NCI-H526 treated with DMSO at 0.1 percent for 48 hours (cell line): ENCODE measurements at places on chromosomes 11 and 22.

- no peak for DNase-seq
These were observed 6.7 kb downstream of the CARD18 start for GRCh38 chr11:105132716-105133511.

DNA sequence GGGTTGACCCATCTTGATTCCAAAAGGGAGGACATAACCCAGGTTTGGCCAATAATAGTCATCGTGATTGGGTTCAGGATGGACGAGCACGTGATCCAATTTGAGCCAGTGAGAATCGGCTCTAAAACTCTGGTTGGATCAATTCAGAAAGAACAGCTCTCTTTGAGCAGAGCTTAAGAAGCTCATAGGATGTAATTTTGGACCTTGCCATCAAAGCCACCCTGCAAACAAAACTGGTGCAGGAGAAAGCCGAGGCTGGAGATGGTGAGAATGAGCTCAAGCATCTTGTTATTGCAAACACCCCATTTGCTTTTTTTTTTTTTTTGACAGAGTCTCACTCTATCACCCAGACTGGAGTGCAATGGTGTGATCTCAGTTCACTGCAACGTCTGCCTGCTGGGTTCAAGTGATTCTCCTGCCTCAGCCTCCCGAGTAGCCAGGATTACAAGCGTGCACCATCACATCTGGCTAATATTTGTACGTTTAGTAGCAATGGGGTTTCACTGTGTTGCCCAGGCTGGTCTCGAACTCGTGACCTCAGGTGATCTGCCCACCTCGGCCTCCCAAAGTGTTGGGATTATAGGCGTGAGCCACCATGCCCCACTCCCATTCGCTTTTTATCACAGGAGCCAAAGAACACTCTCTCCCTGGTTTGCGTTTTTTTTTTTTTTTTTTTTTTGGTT, 13.8 kb upstream of the MIAT start:
- no peak for DNase-seq

DNA sequence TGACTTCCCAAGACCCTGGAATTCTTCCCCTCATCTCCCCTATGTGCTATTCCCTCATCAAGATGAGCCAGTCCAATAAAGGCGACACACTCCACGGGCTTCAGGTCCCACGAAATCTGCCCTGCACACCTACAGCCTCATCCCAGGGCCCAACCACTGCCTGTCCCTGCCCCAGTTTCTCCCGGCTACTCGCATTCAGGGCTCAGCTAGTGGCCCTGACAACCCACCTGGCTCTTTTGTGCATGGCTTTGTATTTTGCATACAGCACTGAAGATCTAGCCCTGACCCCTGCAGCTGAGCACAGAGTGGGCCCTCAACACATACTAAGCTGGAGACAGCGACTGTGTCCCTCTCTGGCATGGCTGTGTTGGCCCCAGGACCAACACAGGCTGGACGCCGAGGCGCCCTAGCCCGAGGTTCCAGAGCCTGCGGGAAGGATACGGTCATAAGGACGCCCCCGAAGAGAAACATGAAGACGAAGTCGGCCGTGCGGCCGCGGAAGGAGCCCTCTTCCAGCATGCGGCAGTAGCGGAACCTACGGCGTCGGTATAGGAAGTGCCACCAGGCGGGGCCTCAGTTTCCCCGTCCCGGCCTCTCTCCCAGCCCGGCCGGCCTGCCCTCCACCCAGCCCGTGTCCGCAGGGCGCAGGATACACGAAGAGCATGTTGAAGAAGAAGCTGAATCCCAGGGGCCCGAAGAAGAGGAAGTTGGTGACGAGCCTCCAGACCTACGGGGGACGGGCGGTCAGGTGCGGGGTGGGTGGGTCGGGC, 710 bp downstream of the DERL3 start:
- no peak for DNase-seq

DNA sequence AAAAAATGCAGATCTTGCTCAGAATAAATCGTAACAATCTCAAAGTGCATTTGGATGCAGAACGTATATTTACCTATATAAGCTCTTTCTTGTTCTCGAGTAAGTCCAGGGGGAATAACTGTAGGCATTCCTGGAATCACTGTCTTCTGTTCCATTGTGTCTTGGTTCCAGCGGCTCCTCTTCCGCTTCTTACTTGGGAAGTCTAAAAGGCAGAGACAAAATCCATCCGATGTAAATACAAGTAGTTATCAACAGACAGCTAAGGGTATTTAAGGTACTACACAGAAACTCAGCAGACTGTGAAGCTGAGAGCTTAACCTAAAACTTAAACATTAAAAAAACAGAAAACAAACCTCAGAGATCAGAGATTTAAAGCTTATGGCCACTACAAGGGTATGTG, 1.9 kb downstream of the SF1 start:
- no peak for DNase-seq

DNA sequence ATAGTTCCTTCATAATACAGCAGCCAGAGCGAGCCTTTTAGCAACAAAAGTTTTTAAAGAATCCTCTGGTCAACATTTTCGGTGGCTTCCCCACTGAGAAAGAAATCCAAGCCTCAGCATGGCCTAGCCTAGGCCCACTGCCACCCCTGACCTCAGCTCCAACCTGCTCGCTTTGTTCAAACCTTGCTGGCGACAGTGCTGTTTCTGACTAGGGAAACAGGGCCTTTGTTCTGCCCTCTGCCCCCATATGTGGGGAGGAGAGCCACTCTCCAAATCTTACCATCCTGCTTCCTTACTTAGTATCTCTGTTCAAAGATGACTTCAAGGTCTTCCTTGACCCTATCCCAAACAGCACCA, 95.8 kb downstream of the CCDC83 start:
- DNase-seq, result no peak
